H4 (cell line): ENCODE measurements at places on chromosomes 7 and 10. TPM values are rescaled to one million over a fixed set of nuclear protein-coding genes. Genes with fewer than 3 reads are reported as not detected.
A peak's percentile ranks its signal among the peaks of the same experiment; 100 is the strongest.

GRCh38 chr10:96565774-96566173 lies 21.0 kb downstream of the TM9SF3 start:
- DNase-seq, result peak; percentile 41

- DNase-seq, result no peak
These were observed 21.9 kb downstream of the RRP12 start for GRCh38 chr10:97378933-97379921.

GRCh38 chr10:70970830-70971229 lies 82.5 kb upstream of the PCBD1 start:
- no peak for DNase-seq

DNA sequence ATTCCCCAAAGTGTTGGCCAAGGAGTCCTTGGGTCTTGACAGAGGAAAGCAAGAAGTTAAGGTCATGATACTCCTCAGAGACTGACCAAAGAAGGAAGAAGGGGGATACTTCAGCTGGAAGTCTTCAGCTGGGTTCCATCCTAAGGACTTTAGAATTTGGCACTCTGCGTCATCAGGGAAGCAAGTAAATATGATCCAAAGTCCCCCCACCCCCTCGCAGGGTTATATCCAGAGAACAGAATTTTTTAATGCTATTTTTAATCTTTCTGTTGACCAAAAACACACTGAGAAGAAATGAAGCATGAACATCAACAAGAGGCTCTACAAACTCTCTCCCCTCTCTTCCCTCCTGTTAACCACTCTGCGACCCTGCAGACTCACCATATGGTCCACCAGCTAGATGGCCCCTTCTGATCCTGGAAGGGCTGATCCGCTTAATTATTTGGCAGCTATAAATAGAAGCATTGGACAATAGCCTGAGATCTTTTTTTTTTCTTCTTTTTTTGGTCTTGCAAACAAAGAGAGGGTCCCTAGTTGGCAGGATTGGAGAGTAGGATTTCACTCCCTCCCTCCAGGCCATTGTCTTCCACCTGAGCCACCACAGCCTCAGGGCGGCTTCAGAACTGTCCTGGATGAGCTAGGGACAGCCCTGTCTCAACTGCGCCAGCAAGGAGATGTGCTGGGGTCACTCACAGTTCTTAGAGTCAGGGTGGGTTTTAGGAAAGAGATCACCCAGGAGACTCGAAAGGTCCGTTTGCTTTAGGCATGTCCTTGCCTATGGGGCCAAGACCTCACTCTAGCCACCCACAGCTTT lies 196.0 kb downstream of the KCNMA1 start:
- no peak for DNase-seq

DNA sequence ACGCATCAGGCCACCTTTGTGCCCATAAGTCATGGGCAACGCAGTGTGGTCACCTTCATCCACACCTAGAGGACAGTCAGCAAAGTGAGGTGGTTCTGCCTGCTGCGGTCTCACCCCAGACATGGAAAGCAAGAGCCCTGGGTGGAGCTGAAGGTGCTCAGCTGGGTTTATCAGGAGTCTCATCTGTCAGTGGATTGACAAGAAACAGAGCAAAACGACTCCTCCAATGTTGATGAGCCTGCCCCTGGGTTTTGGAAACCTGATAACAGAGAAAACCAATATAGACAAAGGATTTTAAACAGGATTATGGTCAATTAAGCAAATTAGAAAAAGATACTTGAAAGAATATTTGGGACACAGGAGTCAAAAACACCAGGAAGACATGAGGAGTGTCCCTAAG lies 229.3 kb upstream of the PRSS58 start:
- DNase-seq, result no peak

- DNase-seq, result no peak
These were observed 11.6 kb downstream of the TLX1 start for GRCh38 chr10:101142533-101143344.

GRCh38 chr10:43644252-43644651 lies 4.4 kb downstream of the ZNF32 start:
- peak; percentile 28 for DNase-seq

DNA sequence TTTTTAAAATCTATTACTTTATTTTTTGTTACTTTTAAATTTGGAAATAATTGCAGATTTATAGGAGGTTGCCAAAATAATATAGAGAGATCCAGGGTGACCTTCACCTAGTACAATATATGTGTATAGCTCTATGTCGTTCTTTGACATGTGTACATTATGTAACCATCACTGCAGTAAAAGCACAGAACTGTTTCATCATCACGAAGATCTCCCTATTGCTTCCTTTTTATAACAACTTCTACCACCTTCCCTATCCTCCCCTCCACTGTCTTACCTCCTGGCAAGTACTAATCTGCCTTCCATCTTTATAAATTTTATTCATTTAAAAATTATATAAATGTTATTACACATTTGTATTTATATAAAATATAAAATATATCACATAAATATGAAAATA lies 251.0 kb downstream of the AUTS2 start:
- DNase-seq, result no peak

GRCh38 chr10:98172495-98172894 lies 38.0 kb downstream of the R3HCC1L start:
- DNase-seq, result no peak

GRCh38 chr7:134695321-134695860 lies 48.7 kb downstream of the BPGM start:
- no peak for DNase-seq

- DNase-seq, result no peak
These were observed 268.3 kb downstream of the POM121L12 start for GRCh38 chr7:53303781-53304180.

- no peak for DNase-seq
These were observed 26.1 kb downstream of the DNAJC9 start for GRCh38 chr10:73220989-73221388.

- no peak for DNase-seq
These were observed 36.2 kb upstream of the PPIF start for GRCh38 chr10:79310911-79311573.

DNA sequence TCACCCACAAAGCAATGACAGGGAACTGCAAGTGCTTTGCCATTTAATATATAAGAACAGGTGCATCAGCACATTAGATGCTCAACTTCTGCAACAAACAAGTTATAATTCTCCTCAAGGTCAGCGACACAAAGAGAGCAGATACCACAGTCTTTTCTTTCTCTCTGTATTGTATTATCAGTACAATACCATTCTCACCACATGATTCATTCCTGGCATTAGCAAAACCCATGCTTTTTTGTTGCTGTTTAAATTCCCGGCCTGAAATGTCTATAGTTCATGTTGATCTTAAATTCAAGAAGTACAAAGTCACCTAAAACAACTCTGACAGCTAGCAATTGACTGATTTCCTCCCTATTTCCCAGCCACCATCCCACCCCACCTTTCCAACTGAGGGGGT lies 111.8 kb upstream of the FEZF1 start:
- DNase-seq, result no peak

DNA sequence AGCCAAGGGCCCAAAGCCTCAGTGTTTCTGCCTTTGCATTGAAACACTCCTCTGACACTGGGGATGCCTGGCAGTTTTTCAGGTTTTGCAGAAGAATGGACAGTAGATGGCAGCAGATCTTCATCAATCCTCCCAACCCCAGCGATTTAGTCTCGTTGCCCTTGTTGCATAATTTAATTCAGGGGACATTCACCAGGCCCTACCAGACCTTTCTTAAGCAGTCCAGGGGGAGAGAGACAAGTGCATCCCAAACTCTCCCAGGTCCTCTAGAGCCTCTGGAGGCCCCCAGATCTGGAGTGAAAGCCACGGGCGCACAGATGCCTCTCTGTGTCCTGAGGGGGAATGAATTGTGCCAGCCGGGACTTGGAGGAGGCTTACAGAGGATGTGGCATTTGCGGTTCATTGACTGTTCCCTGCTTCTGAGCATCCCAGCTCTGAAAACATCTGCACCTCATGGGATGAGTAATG lies 29.6 kb downstream of the MINDY4 start:
- peak; percentile 85 for DNase-seq

DNA sequence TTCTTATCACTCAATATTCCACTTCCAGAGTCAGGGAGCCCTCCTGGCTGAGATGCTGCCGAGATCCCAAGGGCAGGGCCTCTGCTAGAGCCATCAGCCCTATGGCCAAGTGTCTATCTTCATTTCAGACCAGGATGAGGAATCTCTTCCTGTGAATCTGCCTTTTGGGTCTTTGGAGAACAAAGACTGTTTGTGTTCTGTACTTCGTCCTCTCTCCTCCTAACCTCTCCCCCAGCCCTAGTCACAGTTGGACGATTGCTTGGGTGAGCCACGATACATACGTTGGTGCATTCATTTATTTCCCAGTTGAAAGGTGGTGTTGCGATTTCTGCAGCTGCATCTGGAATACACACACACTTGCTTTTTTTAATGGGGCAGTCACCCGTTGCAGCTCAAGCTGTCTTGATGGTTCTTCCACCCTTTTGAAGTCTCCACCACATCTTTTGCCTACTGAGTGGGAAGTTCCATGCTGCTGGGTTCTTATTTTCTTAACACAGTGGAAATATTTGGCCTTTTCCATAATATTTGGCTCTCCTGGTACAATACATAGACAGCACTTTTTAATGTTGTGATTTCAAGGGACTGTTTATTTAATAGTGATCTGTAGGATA lies 26.7 kb downstream of the SH3PXD2A start:
- no peak for DNase-seq

DNA sequence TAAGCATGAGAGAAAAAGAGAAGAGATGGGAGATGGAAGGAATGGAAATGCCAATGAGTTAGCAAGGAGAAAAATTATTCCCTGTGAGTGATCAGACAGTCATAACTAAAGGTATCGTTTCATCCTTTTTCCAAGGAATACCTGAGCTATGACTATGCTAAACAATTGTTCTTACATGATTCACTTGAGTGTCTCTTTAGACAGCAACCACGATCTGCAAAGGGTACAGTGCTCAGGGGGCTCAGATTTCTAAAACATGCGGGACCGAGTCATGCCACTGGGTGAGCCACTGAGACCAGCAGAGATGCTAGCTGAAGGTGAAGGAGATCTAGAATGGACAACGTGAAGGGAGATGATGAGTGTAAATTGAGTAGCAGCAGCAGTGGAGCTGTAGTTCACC lies 78.0 kb upstream of the CTTNBP2 start:
- DNase-seq, result no peak

DNA sequence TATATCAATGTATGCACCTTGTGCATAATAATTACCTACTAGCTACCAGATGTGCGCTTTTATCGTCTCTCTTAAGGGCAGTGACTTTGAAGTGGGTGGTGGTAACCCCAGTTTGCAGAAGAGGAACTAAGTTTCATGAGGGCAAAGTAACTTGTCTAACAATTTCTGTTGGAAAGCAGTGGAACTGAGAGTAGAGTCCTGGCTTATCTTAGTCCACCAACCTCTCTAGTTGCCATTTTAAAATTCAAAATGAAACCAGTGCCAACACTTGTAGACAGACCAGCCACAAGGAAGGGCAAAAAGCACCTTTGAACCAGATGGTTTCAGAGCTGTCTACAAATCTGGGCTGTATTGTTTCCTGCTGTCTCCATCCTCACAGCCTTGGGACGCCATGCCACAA lies 32.0 kb upstream of the RBM20 start:
- no peak for DNase-seq

- no peak for DNase-seq
These were observed 297.9 kb upstream of the MGMT start for GRCh38 chr10:129169115-129169514.

- no peak for DNase-seq
These were observed 314.0 kb upstream of the SEMA3A start for GRCh38 chr7:84508606-84509005.

- DNase-seq, result no peak
These were observed 79.9 kb upstream of the SMIM30 start for GRCh38 chr7:113198226-113198625.

COBL gene
- total RNA-seq, result 0.21 and 0.81 TPM in 2 replicates

NAT16 gene
- not detected in 2 replicates for total RNA-seq

EN2 gene
- 0.16 and 0.29 TPM in 2 replicates for total RNA-seq

COL26A1 gene
- total RNA-seq, result not detected in 2 replicates

SBDS gene
- total RNA-seq, result 62.8 and 76.6 TPM in 2 replicates

MINDY3 gene
- total RNA-seq, result 11.7 and 18.7 TPM in 2 replicates

CFAP70 gene
- 0.18 and 0.54 TPM in 2 replicates for total RNA-seq

LFNG gene
- 11.0 and 14.7 TPM in 2 replicates for total RNA-seq

KCND2 gene
- total RNA-seq, result 0.04 and 0.19 TPM in 2 replicates

SLC18A2 gene
- total RNA-seq, result 0.02 TPM in 1 of 2 replicates, not detected in the other

ZNF746 gene
- 12.9 and 16.2 TPM in 2 replicates for total RNA-seq

PARG gene
- total RNA-seq, result 22.2 and 24.1 TPM in 2 replicates
